ENCODE measurements at places on chromosomes 6 and 20.

GRCh38 chr20:17628101-17628841, 53.8 kb downstream of the RRBP1 start:
- no peak for DNase-seq

DNA sequence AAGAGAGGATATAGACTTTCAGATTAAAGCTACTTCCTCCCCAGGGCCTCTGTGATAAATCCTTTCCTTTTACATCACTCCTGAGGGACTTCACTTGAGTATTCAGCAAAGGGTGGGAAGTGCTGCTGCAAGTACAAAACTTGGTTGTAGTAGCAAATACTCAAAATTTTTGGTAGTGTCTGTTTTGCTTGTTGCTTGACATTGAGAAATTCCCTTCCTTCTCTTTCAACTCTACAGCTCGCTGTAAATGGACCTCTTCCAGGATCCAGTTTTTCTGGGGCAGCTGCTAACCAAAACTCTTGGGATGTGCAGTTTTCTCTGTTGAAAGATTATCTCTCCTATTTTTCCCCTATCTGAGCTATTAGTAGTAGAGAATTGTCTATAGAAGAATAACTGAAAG, 472.0 kb downstream of the CD109 start:
- DNase-seq: no peak

DNA sequence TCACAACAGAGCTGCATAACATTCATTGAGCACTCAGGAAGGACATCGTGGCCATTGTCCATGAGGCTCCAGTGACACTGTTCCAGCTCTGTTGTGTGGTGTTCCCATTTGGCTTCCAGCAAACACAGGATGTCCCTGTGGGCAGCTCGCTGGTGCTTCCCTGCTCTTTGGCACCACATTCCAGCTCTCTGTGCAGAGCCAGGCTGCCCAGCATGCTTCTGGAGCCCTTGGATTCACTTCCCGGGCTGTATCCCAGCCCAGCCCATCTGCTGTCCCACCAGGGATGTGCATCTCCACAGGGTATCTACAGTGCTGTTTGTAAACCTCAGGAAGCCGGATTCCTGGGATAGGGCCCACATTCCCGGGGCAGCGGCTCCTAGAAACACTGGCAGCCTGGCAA, 57.2 kb downstream of the CTCFL start:
- DNase-seq: no peak

- DNase-seq: no peak
These were observed 641 bp downstream of the TEAD3 start for GRCh38 chr6:35496036-35496840.

DNA sequence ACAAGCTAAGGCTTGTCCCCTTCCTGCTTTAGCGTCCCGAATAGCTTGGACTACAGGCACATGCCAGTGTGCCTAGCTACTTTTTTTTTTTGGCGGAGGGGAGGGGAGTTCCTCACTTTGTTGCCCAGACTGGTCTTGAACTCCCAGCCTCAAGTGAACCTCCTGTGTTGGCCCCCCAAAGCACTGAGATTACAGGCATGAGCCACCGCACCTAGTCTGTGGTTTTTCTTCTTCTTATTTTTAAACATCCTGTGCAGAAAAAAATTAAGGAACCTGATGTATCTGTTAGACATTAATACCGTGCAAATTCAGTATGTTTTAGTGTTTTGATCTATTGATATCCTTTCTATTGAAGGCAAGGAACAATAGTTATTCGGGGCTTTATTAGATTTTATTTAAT, 25.7 kb downstream of the HIVEP1 start:
- DNase-seq: no peak

DNA sequence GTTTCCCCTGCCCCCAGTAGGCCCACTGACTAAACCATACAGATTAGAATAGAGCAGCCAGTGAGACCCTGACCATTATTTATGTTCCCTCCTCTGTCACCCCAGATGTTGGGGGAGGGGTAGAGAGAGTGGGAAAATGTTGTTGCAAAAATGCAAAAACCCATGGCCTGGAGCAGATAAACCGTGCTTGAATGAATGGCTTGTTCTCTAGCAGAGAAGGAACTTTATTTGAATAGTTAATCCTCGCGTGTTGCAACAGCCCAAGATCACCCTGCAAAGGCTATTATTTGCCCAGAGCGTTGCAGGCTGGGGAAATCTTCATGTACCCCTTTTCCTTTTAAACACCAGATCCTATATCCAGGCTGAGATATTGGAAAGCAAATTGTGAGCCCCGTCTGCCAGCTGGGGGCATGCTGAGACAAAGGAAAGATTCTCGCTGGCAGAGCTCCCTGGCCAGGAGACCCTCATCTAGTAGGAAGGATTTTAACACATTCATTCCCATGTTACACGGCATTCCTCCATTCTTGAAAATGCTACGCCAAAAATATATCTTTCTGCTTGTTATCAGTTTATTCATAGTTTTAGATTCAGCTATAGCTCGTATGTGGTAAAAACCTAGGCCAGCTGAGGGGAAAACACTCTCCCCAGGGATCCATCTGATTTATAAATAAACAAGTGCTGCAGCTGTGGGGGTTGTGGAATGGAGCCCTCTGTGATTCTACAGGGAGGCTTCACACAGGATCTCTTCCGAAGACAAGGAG, 53.0 kb downstream of the LINC00237 start:
- DNase-seq: no peak

DNA sequence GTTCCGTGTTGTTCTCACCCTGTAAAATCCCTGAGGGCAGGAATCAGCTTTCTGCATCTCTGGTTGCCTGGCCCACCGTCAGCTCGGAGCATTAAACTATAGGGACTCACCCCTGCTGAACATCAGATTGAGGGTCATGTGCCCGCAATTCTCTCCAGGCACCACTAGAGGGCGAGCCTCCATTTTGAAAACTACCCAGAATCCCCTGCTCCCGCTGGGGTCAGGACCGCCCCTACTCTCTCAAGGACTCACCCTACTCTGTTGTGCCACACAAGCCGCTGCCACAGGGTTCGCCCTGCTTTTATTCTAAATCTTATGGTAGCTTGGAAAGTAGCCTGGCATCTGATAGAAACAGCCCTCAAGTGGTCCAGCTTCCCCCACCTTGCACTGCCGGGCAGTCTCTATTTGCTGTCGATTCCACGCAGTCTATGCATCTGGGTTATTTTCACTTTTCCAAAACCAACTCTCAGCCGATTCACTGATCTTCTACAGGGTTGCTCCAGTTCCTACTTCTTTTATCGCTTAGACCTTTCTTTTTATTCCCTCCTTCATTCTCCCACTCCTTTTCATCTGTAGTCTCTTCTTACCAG, 244.1 kb upstream of the QKI start:
- DNase-seq: no peak

GRCh38 chr6:46138281-46138680, 8.5 kb downstream of the ENPP4 start:
- DNase-seq: no peak

DNA sequence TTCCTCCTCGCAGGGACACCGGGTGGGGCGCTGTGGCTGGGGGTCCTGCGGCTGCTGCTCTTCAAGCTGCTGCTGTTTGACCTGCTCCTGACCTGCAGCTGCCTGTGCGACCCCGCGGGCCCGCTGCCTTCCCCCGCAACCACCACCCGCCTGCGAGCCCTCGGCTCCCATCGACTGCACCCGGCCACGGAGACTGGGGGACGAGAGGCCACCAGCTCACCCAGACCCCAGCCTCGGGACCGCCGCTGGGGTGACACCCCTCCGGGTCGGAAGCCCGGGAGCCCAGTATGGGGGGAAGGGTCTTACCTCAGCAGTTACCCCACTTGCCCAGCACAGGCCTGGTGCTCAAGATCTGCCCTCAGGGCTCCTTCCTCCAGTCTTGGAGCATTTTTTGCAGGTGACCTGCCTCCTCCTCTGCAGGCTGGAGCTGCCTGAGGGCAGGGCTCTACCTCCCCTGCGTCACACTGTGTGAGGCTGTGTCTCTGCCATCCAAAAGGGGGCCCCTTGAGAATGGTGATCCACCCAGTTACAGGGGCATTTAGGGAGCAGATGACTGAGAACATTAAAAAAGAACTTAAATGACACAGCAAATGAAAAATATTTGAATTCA, 3.9 kb upstream of the CNPY3 start:
- no peak for DNase-seq

- no peak for DNase-seq
These were observed at the start of gene SIGLEC1 for GRCh38 chr20:3712279-3712873. Gene SIGLEC1, minus strand, starts transcription at chr20:3712600. Its CDS starts 5,472 bp downstream, at chr20:3707128.

DNA sequence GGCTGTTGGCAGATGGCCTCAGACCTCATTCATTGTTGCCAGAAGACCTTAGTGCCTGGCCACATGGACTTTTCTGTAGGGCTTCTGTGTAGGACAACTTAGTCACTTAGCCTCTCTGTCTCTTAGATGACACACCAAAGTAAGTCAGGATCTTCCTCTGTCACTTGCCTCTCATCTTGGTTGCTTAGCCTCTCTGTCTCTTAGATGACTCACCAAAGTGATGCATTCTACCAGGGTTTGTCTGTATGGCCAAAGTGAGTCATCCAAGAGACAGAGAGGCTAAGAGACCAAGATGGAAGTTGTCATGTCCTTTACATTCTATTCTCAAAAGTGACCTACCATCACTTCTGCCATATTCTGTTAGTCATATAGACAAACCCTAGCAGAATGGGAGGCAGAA, 255.9 kb upstream of the DEFB112 start:
- no peak for DNase-seq

DNA sequence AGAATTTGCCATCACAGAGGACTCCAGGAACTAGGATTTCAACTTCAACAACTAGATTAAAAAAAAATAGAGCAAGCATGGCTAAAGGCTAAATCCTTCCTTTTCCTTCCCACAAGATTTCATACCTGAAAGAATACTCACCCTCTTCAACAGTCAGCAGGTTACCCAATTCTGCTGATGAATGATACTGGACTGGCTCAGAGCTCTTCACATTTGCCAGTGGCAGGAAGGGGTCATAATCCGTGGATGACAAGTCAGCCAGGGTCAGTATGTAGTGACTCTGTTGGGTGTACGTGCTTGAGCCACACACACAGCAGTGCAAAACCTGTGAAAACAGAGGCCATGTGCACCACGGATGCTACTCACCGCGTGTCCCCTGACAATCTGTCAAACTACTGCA, 152.9 kb downstream of the INSM1 start:
- DNase-seq: no peak

DNA sequence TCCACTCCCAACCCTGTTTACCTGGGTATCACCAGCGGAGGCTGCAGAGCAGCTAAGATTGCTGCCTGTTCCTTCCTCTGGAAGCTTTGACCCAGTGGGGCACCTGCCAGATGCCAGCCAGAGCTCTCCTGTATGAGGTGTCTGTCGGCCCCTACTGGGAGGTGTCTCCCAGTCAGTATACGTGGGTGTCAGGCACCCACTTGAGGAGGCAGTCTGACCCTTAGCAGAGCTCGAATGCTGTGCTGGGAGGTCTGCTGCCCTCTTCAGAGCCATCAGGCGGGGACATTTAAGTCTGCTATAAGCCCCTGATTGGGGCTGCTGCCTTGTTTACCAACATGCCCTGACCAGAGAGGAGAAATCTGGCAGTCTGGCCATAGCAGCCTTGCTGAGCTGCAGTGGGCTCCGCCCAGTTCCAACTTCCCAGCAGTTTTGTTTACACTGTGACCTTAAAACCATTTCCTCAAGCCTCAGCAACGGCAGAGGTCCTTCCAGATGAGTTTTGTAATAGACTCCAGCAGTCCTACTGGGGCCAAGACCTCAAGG, 2.8 kb downstream of the RAET1E start:
- DNase-seq: no peak

- no peak for DNase-seq
These were observed 120.2 kb upstream of the RNF24 start for GRCh38 chr20:4135385-4136077.

DNA sequence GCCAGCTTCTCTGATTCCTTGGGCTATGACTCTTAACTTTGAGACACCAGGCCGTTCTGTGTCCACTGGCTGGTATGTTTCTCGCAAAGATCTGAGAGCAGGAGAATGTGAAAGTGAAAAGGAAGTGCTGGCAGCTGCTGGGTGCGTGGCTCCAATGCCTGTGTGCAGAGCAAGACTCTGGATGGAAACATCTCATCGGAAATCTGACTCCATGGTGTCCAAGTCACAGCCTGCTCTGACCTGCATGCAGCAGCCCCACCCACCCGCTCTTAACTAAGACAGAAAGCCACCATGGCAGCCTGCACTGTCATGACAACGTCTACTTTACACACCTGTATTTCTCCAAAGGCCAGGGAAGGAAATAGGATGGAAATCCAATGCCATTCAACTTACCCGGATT, 66.3 kb upstream of the MPC1 start:
- DNase-seq: no peak

GRCh38 chr6:16168858-16169257, 40.0 kb downstream of the MYLIP start:
- peak; percentile 70 for DNase-seq

DNA sequence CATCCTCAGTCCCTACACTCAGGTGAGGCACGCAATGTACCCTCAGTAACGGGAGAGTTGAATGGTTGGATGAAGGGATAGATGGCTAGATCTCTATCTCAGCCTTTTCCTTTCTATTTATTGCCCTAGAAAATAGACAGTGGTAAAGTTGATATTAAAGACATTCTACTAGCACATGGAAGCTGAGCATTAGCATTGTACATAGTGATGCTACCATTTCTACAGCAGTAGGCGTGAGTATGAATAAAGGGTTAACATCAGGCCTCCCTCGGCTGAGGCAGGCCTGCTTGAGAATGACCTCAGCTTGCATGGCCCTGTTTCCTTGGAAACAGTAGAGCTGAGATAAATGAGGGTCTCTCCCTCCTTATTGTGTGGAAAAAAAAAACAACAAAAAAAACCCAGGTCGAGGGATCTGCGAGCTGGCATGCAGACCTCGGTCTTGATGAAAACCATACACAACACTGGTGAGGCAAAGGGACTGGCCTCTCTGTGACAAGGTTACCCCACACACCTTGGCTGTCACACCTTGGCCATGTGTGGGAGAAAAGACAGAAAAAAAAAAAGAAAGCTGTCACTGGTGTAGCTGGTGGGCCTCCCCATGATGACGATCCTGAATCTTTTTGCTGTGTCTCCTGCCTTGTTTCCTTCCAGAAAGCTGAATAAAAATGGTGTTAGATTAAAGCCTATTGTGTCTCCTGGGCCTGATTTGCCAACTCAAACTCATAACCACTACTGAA, 160.0 kb downstream of the HACE1 start:
- peak; percentile 72 for DNase-seq

Data from SK-N-DZ (cell line).